ENCODE measurements at places on chromosomes 11 and 22.

GRCh38 chr11:8192016-8192895 is 23.4 kb upstream of the RIC3 start:
- peak; percentile 36 for DNase-seq

GRCh38 chr11:96085319-96085930 is 161.5 kb upstream of the MTMR2 start:
- no peak for DNase-seq

DNA sequence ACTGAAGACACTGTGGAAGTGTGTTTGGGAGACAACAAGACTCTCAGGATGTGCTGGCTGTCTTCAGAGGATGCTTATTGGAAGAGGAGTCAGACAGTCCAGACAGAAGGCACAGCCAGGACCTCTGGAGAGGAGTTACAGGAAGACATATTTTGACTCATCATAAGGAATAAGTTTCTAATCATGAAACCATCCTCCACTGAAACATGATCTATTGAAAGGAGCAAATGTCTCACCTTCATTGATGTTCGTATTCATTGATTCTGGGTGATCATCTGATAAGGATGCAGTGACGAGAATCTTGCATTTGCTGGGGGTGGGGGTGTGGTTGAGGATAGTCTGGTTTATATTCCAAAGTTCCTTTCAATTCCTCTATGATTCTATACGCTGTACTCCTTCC is 2.5 kb upstream of the CXCR5 start:
- no peak for DNase-seq

- DNase-seq: no peak
Observed at GRCh38 chr11:66867425-66868040, 10.7 kb downstream of the LRFN4 start.

DNA sequence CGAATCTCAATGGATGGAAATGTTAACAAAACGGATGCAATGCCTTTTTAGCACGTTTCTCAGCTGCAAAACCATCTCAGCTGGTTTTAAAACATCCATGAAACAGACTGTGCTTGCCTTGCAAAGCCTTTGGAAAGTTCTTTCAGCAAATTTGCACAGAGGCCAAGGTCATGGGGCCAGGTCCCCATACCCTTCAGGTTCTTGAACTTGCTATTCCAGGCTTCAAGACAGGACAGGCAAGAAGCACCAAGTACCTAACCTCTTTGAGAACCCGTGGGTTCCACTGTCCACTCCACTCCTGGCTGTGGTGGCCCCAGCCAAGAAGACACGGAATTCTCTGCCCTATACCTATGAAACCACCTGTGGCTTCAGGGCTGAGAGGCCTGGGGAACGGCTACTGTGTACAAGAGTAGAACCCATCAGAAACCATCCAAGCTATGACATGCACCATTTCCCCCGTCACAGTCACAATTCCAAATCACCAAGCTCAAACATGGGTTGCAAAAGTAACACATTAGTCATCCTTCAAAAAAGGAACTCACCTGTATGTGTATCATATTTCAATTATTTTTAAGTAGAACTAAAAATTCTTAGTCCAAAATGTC is 17.0 kb downstream of the TNKS1BP1 start:
- no peak for DNase-seq

GRCh38 chr11:35663408-35663702 is 780 bp downstream of the TRIM44 start:
- no peak for DNase-seq

- DNase-seq: no peak
Observed at GRCh38 chr11:36090356-36091109, 146.7 kb downstream of the LDLRAD3 start.

DNA sequence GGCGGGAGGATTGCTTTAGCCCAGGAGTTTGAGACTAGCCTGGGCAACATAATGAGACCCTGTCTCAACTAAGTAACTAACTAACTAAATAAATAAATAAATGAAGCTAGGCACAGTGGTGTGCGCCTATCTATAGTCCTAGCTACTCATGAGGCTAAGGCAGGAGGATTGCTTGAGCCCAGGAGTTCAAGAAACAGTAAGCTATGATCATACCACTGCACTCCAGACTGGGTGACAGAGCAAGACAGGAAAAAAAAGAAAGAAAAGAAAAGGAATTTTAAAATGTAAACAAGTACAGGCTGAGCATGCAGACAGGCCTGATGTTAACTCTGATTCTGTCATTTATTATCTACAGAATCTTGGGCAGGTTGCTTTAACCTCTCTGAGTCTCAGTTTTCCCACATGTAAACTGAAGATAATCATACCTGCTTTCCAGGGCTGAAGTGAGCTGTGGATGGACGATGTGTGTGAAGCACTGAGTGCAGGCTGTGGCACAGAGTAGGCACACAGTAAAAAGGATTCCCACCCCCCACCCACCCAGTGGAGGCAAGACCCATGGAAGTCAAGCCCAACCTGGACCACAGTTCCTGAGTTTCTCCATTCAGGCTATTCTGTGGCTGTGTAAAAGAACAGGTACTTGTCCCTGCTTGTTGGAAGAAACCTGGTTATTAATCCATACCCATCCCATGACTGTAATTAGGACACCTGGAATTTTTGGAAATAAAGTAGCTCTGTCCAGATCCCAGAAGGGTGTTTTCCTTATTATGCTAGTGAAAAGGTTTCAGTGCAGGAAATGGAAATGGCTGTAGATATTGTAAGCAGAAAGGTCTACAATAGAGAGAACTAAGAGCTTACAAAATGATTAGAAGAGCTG is 18.7 kb upstream of the SCUBE2 start:
- no peak for DNase-seq

DNA sequence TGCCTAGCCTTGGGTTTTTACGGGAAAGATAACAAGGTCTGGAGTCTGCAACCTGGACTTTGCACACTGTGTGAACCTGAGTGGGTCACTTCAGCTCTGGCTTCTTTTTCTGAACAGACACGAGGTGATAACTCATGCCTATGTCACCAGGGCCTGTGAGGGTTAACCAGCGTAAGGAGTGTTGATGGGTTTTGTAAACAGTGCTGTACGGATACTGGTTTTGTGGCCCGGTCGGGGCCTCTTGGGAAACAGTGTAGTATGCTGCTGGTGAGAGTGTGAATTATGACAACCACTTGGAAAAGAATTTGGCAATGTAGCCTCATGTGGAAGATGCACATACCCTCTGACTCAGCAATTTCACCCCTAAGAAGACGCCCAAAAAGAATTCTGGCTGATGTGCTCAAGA is 266.8 kb downstream of the MN1 start:
- no peak for DNase-seq

GRCh38 chr11:33545931-33546330 is 154.7 kb downstream of the C11orf91 start:
- no peak for DNase-seq

- DNase-seq: no peak
Observed at GRCh38 chr11:65381716-65382032, 772 bp downstream of the SLC25A45 start.

DNA sequence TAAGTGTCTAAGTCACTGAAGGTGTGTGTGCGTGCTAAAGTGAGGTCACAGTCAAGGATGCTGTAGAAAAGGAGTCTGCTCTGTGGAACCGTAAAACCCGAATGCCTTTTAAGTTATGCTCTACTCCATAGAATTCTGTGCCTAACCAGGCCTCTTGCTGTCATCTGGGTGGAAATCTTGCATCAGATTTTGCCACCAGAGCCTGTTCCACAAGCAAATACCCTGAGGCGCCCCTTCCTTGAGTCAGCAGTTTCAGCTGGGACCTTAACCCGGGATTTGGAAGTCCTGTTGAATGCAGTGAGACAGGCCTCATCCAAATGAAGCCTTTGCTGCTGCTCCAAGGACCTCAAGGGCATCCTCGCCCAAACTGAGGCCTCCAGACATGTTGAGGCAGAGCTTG is 109.8 kb downstream of the WNT11 start:
- DNase-seq: no peak

GRCh38 chr11:86511086-86511551 is 136.4 kb downstream of the CCDC81 start:
- DNase-seq: no peak

- DNase-seq: no peak
Observed at GRCh38 chr11:64231546-64231945, 1.2 kb downstream of the DNAJC4 start.

DNA sequence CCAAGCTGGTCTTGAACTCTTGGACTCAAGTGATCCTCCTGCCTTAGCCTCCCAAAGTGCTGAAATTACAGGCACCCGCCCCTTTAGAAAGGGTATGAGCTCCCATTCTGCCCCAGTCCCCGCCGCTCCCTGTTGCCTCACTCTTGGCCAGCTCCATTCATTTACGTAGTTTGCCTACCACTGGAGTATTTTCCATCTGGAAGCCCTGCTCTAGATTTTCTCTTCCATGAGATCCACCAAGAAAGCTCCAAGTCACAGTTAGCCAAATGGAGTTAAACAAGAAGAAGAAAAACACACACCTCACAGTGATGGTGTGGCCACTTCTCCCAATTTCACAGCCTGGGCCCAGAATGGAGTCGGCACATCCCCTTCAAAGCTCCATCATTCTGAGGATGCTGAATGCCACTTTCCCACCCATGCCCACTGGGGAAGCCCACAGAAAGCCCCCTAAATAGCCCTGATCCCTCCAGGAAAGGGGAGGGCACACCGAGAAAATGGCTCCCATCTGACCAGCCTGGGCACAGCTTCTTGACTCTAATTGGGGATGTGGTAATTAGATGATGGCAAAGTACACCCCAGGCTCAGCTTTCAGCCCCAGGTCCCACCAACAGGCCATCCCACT is 381.2 kb downstream of the MN1 start:
- no peak for DNase-seq

GRCh38 chr11:104663190-104664140 is 234.8 kb downstream of the CASP12 start:
- DNase-seq: no peak

GRCh38 chr22:49333206-49333605 is 494.5 kb downstream of the BRD1 start:
- no peak for DNase-seq

- no peak for DNase-seq
Observed at GRCh38 chr22:49673048-49673447, 154.6 kb downstream of the BRD1 start.

GRCh38 chr11:86087256-86087655 is 18.4 kb upstream of the PICALM start:
- DNase-seq: no peak

GRCh38 chr11:68531129-68531693 is 70.7 kb downstream of the PPP6R3 start:
- no peak for DNase-seq

DNA sequence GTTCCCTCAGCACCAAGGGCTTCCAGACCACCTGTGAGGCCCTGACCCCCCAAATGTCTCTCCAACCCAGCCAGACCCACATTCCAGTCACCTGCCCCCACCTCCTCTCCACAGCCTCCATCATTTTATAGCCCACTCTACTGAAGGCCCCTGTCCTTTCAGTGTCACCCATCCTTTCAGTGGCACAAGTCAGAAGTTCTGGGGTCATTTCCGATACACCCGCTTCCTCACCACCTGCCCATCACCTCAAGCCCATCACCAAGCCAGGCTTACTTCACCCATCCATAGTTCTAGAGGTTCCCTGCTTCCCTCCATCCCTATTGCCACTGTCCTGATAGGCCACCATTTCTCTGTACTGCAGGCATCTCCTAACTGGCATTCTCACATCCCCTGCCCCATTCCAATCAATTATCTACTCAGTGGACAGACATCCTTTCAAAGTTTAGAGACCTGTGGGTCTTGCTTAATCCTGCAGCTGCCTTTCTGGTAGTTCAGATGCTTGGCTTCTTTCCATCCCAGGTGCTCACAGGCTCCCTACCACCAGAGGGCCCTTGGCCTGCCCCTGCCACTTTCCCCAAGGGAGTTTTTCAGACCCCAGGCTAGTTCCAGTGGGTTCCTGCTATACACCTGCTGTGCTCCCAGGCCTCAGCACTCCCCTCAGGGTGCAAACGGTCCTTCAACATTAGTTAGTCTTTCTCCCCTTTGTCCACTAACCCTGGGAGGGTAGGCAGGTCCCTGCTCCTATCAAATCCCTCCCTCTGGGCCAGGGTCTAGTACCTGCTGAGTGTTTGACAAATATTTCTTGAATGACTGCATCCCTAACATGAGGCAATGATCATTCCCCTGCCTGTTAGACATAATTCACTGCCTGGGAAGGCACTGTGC is 7.6 kb downstream of the KCNQ1OT1 start:
- no peak for DNase-seq

DNA sequence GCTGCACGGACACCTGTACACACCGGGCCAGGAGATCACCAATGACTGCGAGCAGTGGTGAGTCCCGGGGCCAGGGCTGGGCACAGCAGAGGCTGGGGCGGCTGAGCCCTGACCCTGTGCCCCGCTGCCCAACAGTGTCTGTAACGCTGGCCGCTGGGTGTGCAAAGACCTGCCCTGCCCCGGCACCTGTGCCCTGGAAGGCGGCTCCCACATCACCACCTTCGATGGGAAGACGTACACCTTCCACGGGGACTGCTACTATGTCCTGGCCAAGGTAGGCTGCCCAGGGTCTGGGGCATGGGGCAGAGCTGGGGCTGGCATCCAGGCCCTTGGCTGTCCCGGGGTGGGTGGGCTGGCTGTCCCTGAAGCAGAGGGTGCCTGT is 7.7 kb downstream of the MUC2 start:
- no peak for DNase-seq

DNA sequence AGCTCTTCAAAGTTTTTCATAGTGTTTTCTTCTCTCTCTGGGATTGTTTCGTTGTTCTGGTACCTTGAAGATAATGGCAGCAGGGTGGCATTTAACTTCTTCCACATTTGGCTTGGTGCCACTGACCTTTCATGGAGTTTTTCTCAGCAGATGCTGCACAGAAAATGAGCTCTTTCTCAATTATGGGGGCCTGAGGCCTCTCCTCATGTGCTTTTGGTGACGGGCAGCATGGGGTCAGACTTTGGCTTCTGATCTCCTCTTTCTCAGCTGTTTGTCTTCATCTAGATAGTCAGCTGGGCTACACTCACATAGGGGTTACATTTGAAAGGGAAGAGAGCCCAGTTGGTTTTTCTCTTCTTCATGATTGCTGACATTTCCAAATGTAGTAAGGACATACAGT is 76.3 kb downstream of the FAT3 start:
- no peak for DNase-seq

DNA sequence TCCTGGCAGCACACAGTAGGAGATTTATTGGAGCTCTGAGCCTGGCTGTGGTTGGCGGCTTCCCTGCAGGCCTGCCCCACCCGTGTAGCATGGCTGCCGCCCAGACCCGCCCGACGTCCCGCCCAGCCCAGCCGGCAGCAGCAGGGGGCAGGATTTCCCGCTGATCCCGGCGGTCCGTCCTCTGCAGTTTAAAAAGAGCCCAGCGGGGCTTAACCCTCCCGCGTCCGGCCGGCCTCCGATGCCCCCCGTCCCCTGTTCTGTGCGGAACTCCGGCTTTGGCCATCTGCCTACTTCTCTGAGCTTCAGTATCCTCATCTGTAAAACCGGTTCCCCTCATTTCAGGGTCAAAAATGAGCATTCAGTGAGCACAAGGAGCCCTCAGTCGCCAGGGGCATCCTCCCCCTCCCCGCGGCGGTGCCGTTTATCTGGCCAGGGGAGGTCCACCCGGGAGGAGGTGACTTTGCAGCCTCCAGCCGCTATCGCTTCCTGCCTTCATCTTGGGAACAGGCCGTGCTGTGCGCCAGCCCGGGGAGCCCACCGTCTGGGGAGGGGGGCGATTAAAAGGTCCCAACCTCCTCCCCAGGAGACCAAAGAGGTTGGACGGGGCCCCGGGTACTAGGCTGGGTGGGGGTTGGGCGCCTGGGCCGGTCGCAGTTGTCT is at the start of gene GAS2L1:
GAS2L1 (plus strand) TSS at position 476 of the 660 bp plus-strand sequence. CDS start 1,456 bp downstream, outside the sequence.
- DNase-seq: no peak
